ENCODE measurements at places on chromosomes 12 and 14.

GRCh38 chr12:132572106-132572505 is 38.3 kb downstream of the LRCOL1 start:
- DNase-seq: no peak

DNA sequence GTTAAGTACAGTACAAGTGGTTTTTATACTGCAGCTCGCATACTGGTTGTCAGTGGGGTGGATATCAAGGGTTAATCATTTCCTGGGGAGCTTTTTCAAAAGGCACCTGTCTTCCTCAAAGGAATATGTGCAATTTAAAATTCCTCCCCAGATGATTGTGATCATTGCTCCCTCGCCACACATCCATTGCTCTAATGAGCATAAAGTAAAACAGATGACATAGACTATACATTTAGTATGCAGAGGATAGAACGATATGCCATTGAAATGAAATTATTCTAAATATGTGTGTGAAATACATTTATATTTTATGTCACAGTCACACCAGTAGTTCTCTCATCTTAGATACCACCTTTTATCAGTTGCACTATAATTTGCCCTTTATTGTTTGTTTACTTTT is 36.4 kb upstream of the KCNMB4 start:
- no peak for DNase-seq

- DNase-seq: no peak
These were observed 22.1 kb downstream of the SCYL2 start for GRCh38 chr12:100289038-100289437.

- DNase-seq: no peak
These were observed 25.8 kb downstream of the COX16 start for GRCh38 chr14:70333728-70334127.

- no peak for DNase-seq
These were observed 18.1 kb upstream of the IAPP start for GRCh38 chr12:21354641-21355040.

DNA sequence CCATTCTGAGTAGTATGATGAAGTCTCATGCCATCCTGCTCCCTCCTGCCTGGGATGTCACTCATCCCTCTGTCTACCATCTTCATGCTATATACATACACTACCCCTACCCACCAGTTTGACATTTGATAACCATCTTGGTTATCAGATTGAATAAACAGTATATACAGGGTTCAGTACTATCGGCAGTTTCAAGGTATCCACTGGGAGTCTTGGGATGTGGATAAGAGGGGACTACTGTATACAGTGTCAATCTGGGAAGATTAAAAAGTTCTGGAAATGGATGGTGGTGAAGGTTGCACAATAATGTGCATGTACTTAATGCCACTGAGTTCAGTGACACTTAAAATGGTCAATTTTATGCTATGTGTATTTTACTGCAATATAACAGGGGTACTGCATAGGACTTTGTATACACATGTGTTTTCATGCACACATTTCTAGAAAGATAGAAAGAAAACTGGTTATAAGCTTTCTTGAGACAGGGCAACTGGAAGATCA is 22.1 kb downstream of the SPPL3 start:
- no peak for DNase-seq

GRCh38 chr14:91919814-91920213 is 27.7 kb downstream of the FBLN5 start:
- no peak for DNase-seq

DNA sequence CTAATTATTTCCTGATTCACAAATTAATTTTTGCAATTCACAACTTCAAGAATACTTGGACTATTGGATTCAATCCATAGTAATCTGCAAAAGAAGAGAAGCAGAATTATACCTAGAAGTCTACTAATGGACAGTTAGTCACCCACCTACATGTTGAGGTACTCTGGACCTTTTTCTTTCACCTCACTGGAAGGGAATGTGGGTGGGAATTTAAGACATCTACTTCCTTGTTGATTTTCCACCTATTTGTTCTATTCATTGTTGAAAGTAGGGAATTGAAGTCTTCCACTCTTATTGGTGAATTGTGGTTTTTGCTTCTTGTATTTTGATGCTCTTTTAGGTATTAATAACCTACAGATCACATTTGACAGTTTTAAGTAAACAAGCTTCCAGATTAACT is 11.0 kb downstream of the RESF1 start:
- no peak for DNase-seq

- no peak for DNase-seq
These were observed 99.9 kb downstream of the PHETA1 start for GRCh38 chr12:111268738-111269572.

GRCh38 chr12:91441246-91441645 is 258.6 kb upstream of the DCN start:
- DNase-seq: no peak

DNA sequence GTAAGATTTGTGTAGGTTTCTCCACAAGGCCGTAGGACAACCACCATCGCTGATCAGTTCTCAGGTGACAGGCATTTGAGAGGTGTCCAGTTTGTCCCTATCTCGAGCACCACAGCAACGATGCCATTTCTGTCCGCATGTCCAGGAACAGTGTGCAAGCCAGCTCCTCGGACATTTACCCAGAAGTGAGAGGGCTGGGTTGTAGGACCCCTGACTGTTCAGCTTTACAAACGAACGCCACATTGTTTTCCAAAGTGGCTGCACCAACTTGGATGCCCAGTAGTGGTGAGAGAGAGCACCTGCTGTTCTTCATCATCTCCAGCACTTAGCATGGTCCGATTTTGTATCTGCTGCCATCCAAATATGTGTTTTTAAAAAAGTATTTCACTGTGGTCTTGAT is 38.6 kb downstream of the CYP46A1 start:
- DNase-seq: no peak

GRCh38 chr12:46523863-46524770 is 151.5 kb upstream of the SLC38A2 start:
- DNase-seq: no peak

GRCh38 chr12:72313806-72314205 is 41.6 kb downstream of the TRHDE start:
- DNase-seq: no peak

DNA sequence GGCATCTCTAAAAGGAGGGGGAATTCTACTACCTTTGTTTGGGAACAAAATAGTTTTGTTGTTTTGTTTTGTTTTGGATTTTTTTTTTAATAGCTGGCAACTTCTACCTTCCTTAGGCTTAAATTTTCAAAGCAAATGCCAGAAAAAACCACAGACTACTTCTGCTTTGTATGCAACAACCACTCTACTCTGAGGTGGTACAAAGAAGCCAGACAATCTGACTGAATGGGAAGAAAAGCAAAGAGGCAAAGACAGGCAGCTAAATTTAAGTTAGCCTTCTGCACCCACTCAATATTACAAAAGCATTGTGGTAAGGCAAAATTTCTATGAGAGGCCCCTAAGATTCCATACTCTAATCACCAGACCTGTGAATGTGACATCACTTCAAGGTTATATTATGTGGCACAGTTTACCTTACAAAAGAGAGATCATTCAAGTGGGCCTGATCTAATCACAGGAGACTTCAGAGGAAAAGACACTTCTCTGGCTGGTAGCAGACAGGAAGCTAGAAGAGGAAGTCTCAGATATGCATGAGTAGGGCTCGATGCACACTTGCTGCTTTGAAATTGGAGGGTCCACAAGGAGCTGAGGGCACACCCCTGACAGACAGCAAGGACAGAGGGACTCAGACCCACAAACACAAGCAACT is 566.6 kb downstream of the RPS29 start:
- no peak for DNase-seq

GRCh38 chr14:105864651-105865265 is 338.4 kb downstream of the TMEM121 start:
- no peak for DNase-seq

- DNase-seq: no peak
These were observed 90.6 kb upstream of the RTL1 start for GRCh38 chr14:100994082-100994481.

- DNase-seq: no peak
These were observed 707.5 kb upstream of the TMEM132C start for GRCh38 chr12:127559349-127560040.

GRCh38 chr14:69260861-69261564 is 1.1 kb downstream of the GALNT16 start:
- no peak for DNase-seq

GRCh38 chr12:124720004-124720680 is 143.5 kb downstream of the SCARB1 start:
- DNase-seq: no peak

DNA sequence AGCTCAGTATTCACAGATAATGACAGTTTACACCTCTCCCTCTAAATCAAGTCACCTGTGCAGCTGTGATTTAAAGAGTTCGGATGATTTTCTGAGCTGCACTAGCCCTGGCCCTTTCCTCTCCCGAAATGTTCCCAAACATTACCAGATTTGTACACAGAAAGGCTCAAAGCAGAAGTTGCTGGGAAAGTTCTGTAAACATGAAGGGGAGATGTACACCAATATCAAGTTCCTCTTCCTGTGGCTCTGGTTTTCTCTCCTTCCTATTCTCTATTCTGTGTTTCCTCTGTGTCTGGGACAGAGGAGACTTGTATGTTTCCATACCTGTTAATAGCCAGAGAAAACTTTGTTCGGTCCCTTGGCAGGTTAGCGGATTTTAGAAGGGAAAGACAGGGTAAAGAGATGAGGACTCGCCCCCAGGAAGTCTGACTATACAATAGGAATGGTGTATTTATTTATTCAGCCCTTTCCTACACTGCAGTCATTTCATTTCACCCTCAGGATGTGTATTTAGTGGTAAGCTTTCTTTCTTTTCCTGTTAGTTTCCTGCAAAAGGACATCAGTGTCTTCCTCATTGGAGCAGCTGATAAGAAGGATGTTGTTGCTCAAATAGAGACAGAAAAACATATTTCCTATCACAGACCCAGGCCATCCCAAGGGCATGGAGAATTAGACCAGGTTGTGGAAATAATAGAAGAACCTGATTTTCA is 7.6 kb upstream of the NUMB start:
- DNase-seq: no peak

- no peak for DNase-seq
These were observed 10.2 kb downstream of the KITLG start for GRCh38 chr12:88570103-88570502.

DNA sequence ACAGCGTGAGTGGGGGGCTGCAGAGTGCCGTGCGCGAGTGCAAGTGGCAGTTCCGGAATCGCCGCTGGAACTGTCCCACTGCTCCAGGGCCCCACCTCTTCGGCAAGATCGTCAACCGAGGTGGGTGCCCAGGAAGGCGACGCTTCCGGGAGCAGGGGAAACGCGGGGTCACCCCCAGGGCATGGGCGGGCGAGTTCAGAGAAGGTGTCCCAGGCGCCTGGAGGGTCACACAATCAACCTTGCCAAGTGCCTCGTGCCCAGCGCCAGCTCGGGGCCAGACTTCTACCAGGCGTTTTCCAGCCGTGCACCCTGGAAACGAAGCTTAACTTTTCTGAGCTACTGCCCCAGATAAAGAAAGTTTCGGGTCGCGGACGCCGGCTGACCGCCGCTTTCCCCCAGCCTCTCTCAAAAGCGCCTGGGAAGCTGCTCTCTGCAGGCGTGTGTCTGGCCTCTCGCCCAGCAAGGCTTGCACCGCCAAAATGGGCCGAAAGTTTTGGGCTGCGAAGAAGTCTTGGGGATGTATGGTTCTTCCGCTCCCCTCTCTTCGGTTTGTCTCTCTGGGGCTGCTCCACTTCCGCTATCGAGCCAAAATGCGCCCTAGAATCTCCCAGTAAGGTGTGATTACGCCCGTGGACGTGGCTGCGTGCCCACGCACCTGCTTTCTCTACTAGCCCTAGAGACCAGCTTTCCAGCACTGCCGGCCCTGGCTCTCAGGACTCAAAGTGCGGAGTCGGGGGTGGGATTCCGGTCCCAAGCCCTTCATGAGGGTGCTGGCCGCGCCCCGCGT is 1.7 kb downstream of the WNT1 start:
- DNase-seq: no peak

GRCh38 chr12:41288142-41288811 is 100.2 kb downstream of the PDZRN4 start:
- DNase-seq: no peak

DNA sequence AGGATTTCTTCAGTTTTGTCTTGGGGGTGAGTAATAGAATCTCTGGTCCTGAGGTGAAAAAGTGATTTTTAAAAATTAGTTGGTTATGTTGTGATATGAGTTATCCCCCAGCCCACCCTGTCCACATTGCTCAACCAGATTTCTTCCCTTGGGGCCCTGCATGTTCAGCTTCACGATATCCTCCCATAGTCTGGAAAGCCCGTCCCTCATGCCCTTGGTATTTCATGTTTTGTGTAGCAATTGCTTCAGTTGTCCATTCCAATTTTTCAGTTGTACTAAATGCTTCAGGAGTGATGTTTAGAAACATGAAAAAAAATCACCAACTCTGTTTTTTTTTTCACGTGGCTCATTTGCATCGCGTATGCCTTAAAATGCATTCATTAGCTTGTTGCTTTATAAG is 17.5 kb upstream of the BICD1 start:
- no peak for DNase-seq

- no peak for DNase-seq
These were observed 82.7 kb downstream of the GRIP1 start for GRCh38 chr12:66596199-66596598.

DNA sequence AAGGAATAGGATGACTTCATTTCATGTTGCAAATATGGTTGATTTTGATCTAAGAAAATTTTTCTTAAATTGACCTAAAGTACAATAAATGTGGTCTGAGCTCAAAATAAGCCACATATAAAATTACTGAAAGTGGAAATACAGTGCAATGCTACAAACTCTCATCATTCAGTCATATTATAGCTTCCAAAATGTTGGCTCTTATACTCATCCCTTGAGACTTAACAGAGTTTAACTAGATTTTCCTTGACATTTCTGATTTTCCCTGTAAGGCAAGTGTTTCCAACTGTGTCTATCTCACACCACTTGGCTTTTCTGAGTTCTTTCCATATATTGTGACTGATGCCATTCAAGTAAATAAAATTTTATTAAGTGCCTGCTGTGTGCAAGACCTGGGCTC is 123.7 kb upstream of the NTF3 start:
- no peak for DNase-seq

GRCh38 chr14:55138091-55138490 is 9.0 kb downstream of the LGALS3 start:
- DNase-seq: no peak

- no peak for DNase-seq
These were observed 88.3 kb downstream of the STON2 start for GRCh38 chr14:81311778-81312177.

DNA sequence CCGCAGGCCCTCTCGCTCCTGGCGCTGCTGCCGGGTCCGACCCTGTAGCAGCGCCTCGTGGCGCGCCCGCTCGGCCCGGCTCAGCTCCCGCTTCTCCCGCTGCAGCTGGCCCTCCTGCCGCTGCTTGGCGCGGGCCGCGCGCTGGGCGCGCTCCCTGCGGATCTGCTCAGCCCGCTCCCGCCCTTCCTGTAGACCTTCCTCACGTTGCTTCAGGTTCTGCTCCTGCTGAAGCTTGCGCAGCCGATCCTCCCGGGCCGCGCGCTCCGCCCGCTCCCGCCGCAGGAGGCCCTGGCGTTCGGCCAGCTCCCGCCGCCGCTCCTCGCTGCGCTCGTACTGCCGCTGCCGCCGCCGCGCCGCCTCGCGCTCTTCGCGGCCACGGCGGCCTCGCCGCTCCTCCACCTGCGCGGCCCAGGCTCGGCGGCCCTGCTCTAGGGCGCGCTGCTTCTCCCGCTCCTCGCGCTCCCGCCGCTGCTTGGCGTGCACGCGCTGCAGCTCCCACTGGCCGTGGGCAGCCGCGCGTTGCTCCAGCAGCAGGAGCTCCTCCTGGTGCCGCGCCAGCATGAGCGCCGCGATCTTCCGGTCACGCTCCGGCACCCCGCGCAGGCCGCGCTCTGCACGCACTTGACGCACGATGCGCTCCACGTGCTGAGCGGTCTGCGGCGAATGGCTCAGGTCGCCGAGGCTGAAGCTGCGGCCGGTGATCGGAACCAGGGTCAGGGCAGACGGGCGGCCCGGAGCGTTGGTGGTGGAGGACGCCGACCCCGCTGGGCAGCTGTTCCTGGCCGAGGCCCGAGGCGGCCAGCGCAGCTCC is 2.4 kb downstream of the CCDC177 start:
- peak; percentile 23 for DNase-seq
